ENCODE measurements at places on chromosomes 1 and 21.

DNA sequence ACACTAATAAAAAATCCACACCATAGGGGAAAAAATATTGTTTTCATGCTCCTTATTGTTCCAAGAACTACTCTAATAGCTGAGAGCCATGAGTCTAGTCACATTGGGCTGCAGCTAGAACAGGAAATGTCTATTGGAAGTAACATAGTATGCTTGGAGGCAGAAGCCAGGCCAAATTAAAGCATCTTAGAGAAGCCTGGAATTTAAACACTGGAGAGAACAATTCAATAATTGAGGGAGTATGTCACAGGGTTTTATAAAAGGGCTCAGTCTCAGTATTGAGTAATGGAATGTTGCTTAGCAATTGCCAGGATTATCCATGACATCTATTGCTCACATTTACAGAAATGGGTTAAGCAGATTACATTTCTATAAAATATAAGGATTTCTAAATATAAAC lies 471.3 kb downstream of the LMO4 start:
- no peak for DNase-seq

DNA sequence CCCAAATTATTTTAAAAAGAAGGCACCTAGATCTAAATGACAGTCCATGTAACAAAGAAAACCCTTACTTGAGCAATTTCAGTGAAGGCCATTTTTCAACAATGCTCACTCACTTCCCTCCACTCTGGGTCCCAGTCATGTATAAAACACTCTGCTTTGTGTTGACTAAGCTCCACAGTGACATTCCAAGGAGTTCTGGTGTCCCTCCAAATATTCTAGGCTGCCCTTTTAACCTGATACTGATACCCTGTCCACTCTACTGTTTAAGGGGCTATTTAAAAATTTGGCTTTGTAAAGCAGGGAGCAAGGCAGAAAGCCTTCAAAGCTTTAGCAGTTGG lies 73.6 kb downstream of the GNG12 start:
- DNase-seq: no peak

DNA sequence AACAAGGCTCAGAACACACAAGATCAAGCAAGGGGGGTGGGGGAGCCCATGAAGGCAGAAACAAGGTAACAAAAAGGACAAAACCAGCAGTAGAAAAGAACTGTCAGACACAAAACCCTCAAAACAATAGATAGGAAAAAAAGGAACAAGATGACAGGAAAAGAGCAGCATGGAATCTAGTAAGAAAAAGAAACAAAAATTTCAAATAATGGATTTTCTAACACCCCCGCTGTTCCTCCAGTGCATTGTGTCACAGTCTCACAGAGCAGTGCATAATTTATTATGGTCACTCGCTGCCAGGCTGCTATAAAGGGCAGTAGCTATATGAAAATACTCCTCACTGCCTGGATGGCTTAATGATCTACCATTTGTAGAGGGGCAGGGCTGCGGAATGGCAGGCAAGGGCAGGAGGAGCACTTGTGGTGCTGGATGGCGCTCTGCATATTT lies 567.9 kb downstream of the DPYD start:
- no peak for DNase-seq

- DNase-seq: no peak
Measured at GRCh38 chr1:223289621-223290020, 74.4 kb downstream of the SUSD4 start.

DNA sequence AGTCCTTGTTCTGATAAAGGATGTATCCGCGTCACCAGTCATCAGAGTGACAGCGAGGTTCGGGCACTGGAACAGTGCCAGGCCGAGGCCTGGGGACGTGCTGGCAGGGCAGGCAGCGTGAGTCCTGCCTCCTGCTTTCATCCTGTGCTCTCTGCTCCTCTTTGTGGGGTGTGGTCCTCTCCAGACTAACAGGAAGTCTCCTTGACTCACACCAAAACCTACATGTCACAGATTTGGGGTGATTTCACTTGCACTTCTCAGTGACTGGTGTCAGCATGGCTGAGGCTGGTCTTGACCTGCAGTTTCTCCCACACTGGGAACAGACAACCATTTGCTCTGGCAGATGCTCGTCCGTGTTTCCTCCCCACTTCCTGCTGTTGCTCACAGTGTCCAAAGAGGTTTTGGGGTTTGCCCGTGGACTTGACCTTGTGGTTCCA lies 8.8 kb upstream of the NLRP3 start:
- no peak for DNase-seq

- DNase-seq: no peak
Measured at GRCh38 chr1:21553116-21553926, 44.1 kb downstream of the ALPL start.

- no peak for DNase-seq
Measured at GRCh38 chr21:43858806-43859648, 6.0 kb upstream of the AGPAT3 start.

DNA sequence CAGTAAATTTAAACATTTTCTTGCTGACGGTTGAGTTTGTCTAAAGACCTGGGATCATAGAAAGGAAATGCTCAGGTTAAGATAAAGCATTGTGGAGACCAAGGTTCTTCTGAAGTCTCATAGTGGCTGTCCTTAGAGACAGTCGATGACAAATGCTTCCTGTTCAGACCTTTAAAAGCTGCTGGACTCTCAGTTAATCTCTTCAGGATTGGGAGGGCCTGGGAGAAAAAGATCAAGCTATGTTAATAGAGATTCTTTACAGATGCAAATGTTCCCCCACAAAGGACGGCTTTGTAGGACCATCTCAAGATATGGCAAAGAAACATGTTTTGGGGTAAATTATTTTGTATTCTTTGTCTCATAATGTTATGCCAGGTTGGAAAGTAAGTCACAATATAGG lies 124.7 kb upstream of the COL6A1 start:
- DNase-seq: peak; percentile 57

- no peak for DNase-seq
Measured at GRCh38 chr1:11748294-11749202, 12.6 kb downstream of the AGTRAP start.

- peak; percentile 100 for DNase-seq
Measured at GRCh38 chr1:33127001-33127823, 46.3 kb downstream of the AZIN2 start.

DNA sequence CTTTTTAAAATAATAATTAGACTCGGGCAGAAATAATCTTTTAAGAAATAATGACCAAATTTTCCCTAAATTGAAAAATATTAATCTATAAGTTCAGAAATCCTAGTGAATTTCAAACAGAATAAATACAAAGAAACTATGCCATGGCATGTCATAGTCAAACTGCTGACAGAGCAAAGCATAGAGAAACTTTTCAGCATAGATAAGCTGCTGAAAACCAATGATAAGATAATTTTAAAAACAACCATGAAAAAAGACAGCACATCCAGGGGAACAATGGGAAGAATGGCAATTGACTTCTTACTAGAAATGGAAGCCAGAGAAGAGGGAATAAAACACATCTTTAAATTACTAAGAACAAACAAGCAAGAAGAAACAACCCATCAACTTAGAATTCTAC lies 19.8 kb downstream of the CD1D start:
- DNase-seq: no peak

DNA sequence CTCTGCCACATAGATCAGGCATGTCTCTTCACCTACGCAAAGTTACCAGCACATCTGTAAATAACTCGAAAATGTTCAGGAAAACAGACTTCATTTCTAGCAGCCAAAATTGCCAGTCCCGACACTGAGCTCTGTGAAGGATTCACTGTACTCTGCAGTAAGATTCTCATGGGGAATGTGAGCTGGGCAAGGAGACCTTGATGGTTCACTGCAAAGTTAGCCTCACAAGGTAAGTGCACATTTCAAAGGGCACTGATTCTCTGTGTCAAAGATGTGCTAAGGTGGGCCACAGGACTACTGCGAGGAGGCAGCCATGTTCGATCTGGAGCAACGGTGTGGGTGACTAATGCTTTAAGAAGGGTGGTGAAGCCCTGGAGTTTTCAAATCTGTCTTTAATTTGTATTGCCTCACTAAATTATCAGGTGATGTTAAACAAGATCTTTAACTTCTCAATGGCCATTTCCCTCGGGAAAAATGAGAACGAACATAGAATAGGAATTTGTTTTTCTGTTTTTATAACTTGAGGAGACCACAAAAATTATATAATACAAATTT lies 25.2 kb downstream of the STPG1 start:
- no peak for DNase-seq

DNA sequence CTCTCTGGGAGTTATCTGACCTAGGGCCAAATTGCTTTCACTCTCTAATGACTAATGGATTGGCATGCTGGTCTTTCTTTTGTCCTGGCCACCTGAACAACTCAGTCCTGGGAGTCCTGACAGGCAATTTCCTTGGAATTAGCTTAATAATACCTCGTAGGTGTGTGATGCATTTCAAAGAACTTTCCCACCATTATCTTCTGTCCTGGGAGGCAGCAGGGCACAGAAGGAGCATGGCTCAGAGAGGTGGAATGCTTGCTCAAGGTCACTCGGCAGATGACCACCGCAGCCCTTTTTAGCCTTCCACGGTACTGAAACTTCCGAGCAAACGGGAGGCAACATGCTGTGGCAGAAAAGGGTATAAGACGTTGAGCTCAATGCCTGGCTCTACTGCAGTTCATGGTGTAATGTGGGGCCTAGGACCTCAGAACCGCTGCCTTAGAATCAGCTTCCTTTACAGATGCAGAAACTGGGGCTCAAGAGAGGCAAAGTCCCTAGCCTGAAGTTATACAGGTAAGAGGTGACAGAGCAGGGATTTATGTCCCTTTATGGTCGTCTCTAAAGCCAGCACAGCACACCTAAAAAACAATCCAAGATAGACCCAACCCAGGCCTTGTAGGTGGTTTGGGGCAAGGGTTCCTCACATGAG lies 3.2 kb downstream of the ID3 start:
- peak; percentile 82 for DNase-seq

DNA sequence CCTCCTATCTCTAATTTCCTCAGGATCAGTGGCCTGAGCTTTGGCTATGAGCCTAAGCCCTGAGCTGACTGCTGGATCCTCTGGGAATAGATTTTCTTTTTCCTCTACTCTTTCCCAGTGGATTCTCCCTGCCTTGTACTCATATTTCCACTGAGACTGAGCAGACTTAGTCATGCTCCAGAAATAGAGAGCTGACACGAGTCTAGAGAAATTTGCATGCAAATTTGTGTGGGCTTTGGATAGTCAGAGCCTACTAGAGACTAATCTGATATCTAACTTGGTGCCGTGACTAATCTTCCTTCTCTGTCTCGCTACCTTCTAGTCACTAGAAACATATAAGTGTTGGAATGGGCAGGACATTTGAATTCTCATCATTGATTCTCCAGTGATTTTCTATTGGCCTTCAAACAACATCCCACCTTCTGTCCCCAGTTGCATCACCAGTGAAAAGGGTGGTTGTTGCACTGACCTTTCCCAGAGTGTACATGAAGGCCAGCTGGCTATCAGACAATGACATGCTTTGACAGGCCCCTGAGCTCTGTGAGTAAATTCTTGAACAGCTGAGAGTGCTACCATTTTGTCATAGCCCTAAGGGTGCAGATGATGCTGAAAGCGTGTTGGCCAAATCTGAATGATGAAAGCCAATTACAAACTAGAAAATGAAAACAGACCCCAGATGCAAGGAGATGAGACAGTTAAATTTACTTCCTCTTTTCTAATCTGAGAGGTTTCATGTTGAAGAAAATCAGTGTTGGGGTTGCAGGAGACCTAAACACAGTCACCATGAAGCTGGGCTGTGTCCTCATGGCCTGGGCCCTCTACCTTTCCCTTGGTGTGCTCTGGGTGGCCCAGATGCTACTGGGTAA lies at the start of gene FCRLA:
FCRLA (plus strand) TSS at position 748 of the 866 bp plus-strand sequence; CDS start at position 784, 36 bp downstream.
- no peak for DNase-seq

DNA sequence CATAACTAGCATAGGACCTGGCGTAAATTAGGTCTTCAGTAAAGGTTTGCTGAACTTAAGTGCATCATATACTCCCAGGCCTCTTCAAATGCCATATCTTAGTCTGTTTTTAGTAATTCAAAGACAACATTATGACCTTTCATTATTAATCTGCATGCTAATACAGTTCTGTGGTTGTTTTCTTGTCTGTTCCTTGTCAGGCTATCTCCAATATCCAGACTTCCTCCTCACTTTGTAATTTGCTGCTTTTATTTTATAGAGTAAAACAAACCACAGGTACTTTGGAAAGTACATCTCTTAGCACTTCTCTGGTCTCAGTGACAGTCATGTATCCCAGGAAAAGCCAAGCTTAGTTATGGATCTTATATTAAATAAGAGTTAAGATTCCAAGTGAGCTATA lies 65.1 kb upstream of the BMP8A start:
- no peak for DNase-seq

DNA sequence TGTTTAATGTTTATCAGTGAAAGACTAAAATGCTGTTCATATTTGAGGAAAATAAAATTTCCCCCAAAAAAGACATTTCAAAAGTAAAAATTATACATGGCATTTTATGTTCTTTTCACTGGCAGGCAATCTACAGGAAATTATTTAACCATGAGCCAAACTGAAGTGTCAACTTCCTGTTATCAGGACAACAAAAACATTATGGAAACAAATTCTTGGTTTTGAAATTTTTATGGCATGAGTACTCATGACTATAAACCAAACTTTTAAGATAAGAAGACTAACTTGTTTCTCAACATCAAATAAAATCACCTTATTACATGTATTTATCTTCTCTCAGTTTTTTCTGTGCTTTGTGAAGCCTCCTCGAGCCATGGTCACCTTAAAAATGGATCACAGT lies 698.6 kb downstream of the LTN1 start:
- no peak for DNase-seq

GRCh38 chr1:90534663-90535295 lies 182.3 kb downstream of the BARHL2 start:
- peak; percentile 42 for DNase-seq

DNA sequence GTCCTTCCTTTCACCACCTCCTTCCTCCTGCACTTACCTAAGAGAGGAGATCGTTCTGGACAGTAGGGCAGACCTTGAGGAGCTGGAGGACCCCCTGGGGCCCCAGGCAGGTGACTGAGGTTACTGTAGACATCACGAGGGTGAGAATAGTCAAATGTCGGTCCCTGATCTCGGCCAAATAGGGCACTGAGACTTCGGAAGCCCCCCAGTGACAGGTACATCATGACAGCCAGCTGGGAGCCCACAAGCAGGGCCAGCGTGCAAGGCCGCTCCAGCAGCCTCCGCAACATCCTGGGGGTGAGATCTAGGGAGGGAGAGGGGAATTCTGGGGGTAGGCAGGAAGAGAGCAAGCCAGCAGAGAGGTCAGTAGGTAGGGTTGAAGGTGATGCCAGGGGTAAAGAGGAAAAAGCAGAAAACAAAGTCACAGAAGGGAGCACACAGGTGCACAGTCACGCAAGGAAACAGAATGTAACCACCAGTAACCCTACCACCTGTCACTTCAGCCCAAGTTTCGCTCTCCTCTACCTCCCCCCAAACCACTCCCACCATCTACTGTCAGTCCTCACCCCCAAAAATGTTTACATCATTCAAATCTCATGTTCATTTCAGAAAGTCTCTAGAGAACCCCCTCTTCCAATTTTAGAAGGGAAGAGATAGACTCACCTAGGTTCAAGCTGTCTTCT lies 1.4 kb downstream of the B4GALT3 start:
- no peak for DNase-seq

- no peak for DNase-seq
Measured at GRCh38 chr1:160646711-160647328, at the start of gene SLAMF1. TSS of gene SLAMF1 (minus strand) at chr1:160647044. CDS start at chr1:160646945, 99 bp downstream.

- DNase-seq: no peak
Measured at GRCh38 chr1:151542710-151543129, 2.6 kb downstream of the TUFT1 start.
